Chondrocyte (in vitro differentiated cells): ENCODE measurements at places on chromosomes 6 and 20.

DNA sequence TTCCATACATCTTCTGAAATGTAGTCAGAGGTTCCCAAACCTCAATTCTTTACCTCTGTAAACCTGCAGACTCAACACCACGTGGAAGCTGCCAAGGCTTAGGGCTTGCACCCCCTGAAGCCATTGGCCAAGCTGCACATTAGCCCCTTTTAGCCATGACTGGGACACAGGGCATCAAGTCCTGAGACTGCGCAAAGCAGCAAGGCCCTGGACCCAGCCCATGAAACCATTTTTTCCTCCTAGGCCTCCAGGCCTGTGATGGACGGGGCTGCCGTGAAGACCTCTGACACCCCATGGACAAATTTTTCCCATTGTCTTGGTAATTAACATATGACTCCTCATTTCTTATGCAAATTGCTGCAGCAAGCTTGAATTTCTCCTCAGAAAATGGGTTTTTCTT, 727.8 kb downstream of the C6orf118 start:
- DNase-seq, result no peak

DNA sequence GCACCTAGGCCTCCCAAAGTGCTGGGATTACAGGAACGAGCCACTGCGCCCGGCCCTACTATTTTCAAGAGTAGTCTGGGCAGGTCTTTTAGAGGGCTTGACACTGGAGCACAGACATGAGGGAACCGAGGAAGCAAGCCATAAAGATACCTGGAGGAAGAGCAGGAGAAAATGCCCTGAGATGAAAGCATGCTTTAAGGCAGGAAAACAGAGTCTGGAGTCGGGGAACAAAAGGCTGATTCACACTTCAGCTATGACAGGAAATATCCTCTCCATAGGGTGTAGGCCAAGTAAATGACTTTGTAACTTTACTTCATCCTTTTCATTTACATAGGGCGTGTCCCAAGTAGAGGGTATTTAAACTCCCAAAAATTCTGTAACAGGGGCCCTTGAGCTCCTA, 4.3 kb upstream of the SERINC3 start:
- no peak for DNase-seq

GRCh38 chr6:12369781-12370262, 79.7 kb downstream of the EDN1 start:
- no peak for DNase-seq

- DNase-seq, result no peak
Measured at GRCh38 chr6:16694781-16695578, 66.3 kb downstream of the ATXN1 start.

- DNase-seq, result no peak
Measured at GRCh38 chr6:25835442-25836283, 3.8 kb upstream of the SLC17A1 start.

- no peak for DNase-seq
Measured at GRCh38 chr20:33412484-33412838, 11.1 kb upstream of the CDK5RAP1 start.

DNA sequence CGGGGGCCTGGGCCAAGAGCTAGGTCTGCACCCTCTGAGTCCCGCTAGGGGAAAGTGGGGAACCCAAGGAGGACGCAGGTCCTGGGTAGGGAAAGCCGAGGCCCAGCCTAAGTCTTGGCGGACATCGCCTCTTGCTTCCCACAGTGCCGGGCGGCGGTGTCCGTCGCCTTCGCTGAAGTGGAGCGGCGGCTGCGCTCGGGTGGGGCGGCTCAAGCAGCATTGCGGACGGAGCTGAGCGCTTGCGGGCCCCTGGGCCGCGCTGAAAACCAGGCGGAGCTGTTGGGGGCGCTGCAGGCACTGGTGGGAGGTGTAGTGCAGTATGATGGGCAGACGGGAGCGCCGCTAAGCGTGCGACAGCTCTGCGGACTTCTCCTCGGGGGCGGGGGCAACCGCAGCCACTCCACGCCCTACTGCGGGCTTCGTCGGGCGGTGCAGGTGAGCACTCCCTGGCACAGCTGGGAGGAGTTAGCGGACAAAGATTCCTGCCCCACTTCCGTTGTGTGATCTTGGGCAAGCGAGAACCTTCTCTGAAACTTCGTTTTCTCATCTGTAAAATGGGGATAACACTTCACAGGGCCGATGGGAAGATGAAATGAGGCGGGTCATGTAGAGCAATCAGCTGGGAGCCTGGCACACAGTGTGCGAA, 4.2 kb downstream of the PRSS16 start:
- no peak for DNase-seq

- no peak for DNase-seq
Measured at GRCh38 chr6:153027480-153027879, 25.0 kb upstream of the MTRF1L start.

- DNase-seq, result no peak
Measured at GRCh38 chr20:21521596-21522480, 8.0 kb upstream of the NKX2-2 start.

GRCh38 chr6:133179481-133179880, 61.7 kb upstream of the EYA4 start:
- no peak for DNase-seq

GRCh38 chr6:56794421-56794820, 151.7 kb upstream of the DST start:
- DNase-seq, result no peak

DNA sequence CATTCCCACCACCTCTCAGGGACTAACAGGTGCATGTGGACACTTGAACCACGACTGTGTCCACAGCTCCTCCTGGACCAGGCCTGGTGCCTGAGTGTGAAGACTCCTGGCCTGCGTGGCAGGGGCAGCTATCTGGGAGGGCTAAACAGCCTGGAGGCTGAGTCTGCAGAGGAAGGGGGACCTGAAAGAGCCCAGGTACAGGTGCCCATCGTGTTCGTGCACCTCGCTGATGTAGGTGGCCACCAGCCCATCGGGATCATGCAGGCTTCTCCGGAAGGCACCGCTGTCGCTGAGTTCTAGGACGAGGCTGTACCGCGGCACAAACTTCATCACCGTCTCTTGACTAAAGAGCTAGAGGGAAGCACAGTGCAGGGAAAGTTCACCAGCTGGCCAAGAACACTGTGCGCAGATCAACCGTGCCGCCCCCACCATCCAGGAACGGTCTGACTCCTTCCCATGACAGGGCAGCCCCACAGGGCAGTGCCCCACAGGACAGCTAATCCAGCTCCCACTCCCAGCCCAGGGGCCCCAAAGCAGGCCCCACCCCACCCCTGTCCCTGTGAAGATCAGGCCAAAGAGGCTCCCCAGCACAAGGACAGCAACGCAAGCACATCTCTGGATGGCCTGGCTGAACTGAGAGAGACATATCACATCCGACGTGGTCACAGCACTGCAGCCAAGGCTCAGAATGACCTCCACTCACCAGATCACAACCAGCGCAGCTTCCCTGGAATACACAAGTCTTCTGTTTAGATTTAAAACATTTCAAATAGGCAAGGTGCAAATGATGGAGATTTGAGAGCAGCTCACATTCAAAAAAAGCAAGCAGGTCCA, 14.8 kb downstream of the CST7 start:
- peak; percentile 69 for DNase-seq

- no peak for DNase-seq
Measured at GRCh38 chr6:3535776-3536435, 79.1 kb upstream of the SLC22A23 start.

DNA sequence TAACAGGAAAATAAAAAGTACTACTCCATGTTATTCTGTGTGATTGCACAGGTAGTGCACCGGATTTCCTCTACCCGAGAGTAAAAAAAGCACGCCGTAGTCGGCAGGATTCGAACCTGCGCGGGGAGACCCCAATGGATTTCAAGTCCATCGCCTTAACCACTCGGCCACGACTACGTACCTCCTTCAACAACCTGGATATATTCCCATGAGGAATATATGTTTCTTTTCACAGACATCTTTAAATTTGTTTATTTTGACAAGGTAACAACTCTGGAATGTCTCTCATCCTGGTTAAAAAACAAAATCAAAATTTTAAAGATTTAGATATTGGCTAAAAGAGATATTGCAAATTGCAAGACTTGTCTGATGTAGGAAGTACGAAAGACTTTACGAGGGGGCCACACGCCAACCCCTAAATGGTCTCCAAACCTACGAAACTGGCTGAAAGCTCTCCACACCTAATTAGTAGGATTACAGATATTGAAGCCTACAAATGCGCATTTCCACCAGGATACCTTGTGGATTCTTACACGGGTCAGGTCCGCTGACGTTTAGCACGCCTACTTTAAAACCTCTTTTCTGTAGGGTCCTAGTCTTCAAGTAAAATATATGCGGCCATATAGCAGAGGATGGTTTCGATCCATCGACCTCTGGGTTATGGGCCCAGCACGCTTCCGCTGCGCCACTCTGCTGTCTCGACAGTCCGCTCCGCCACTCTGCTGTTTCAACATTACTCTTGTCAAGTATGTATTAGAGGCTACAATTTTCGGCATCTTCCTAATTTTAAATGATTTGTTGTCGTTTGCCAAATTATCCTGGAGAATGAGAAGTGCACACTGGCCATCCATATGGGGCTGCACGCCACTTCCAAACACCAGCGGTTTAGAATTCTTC, 52.2 kb upstream of the BTN3A2 start:
- DNase-seq, result no peak

DNA sequence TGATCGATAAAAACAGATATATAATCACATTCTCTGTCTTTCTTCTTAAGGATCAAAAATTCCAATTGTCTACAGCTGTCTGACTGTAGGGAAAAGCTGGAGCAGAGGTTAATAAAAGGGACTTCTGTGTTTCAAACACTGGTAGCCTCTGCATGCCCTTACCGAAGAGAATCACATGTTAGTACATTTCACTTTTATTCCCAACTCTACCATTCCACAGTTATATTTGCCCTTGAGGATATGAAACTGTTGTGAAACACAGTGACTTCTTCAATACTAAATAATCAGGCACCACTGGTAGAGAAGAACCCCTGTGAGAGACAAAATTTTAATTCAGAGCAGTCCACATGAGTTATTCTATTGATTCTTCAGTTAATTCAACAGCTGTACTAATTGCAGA, 1187.3 kb upstream of the CITED2 start:
- DNase-seq, result no peak

DNA sequence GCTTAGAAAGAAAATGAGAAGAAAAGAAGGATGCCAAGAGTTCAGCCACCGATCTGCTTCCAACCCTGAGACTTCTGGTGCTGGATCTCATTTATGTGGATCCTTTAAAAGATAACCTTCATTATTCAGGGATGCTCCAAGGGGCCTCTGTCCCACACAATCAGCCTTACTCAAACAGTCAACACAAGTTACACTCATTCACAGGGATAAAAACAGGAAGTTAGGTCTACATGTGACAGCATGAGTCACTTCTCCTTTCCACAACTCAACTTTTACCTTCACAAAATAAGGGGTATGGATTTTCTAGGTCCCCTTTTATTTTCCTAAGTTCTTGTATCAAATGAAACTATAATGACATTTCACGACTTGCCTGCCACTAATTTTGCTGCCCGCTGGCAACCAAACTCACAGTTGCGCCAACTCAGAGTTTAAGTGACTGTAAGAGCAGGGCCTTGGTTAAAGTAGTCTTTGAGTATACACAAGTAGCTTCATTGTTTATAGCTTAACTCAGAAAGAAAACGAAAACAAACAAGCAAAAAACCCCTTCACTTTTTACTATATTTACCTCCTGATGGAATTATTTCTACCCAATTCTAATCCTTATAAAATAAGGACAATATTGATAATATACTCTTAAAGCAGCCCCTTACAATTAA, 278.8 kb upstream of the RUNX2 start:
- no peak for DNase-seq

GRCh38 chr6:17491416-17492142, 98.2 kb downstream of the CAP2 start:
- no peak for DNase-seq

- DNase-seq, result no peak
Measured at GRCh38 chr6:155290491-155290890, 23.8 kb downstream of the TFB1M start.

DNA sequence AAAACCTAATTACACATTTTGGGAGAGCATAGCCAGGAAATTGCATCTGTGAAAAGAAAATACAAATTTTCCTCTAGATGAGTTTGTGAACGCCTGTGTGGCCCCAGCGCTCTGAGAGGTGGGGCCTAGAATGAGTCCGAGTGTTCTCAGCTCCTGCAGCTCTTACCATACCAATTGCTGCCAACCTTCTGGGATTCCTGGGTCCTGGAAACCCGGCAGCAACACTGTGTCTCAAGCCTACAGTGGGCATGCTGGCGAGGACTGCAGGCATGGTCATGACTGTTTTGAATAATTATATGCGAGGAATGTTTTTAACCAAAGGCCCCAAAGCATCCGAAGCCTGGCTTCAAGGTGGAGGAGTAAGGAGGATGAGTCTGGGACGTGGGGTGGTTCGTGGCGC, 90.4 kb downstream of the SERAC1 start:
- DNase-seq, result no peak

DNA sequence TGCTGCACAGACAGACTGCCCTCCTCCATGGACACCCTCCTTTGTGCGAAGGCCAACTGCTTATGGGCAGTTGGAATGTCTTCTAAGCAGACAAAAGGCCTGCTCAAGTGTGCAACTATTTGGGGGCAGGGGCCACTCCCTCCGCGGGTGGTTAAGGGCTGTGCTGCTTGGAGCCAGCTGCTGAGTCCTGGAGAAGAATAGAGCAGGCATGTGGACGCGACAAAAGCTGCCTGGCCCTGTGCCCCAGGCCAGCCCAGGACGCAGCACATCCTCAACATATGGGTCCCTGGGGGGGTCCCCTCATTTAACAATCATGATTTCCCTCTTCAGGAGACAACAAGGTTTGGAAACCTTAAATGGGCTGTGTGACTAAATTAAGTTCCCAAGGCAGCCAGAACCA, 45.5 kb upstream of the ENTPD6 start:
- no peak for DNase-seq

- no peak for DNase-seq
Measured at GRCh38 chr20:39967806-39968205, 721.2 kb downstream of the MAFB start.

- DNase-seq, result no peak
Measured at GRCh38 chr6:11618533-11618932, 81.0 kb downstream of the TMEM170B start.

DNA sequence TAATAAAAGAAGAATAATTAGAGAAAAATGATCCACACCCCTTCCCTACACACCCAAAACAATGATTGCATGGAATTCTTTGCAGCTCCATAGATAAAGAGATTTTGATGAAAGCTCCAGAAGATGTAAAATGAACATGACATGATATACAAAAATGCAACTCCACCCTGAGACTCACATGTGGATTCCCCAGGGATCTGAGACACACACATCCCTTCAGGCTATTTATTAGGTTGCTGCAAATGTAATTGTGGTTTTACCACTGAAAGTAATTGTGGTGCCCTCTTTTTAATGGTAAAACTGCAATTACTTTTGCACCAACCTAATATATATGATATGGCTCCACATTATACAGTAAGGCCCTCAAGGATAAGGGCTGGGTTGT, 40.4 kb upstream of the TBC1D7 start:
- no peak for DNase-seq

DNA sequence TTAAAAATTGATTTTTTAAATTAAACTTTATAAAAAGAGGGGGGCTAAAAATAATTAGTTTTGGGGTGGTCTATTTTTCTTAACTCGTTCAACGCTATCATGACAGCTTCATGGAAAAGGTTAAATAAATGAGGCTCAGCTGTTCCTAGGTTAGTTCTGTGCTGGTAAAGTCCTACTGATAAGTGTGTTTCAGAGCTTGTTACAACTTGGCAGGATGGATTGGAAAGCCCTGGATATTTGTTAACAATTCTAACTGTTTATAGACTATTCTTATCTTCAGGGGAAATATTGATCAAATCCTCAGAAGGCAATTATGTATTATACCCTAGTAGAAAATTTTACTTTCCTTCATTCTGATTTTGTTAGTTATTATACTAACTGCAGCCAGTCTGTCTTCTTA, 50.4 kb downstream of the IL22RA2 start:
- no peak for DNase-seq

GRCh38 chr20:57126481-57127092, 139.9 kb downstream of the BMP7 start:
- DNase-seq, result no peak
